Osteocyte (in vitro differentiated cells): ENCODE measurements at places on chromosomes 1 and 21.
A peak's percentile ranks its signal among the peaks of the same experiment; 100 is the strongest.

- DNase-seq, result no peak
Measured at GRCh38 chr1:100511058-100511457, 26.9 kb upstream of the GPR88 start.

GRCh38 chr21:40016667-40017066 is 149.4 kb downstream of the PCP4 start:
- peak; percentile 59 for DNase-seq

- DNase-seq, result no peak
Measured at GRCh38 chr1:101995984-101996745, 561 bp downstream of the OLFM3 start.

DNA sequence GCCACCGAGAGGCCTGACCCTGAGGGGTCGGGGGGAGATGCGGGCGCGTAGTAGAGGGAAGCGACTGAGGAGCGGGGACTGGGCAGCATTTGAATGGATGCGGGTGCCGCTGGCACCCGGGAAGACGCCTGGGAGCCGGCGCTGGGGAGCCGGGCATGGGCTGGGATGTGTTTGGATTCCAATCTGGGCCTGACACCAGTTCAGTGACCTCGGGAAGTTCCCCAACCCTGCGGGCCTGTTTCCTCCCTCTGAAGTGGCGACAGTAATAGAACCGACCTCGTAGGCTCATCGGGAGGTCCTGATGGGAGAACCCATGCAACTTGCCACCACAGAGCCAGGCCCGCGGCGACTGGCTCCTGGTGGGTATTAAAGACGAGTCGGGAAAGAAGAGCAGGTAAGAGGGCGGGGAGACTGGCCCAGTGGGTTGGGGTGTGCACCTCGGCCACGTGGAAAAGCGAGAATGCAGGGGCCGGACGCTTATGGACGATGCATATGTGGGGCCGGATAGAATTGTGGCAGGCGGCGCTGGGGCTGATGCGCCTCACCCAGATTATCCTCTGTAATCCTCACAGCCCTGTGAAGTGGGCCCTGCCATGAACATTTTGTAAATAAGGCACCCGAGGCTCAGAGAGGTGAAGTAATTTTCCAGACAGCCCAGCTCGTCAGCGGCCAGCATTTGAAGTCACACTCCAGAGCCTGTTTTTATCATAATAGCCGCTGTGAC is 105.8 kb downstream of the SLC16A1 start:
- no peak for DNase-seq

GRCh38 chr1:63966016-63966415 is 192.2 kb downstream of the ROR1 start:
- no peak for DNase-seq
